Left hindlimb (tissue), 1 donor: ENCODE measurements at places on chromosomes 11 and 22.

DNA sequence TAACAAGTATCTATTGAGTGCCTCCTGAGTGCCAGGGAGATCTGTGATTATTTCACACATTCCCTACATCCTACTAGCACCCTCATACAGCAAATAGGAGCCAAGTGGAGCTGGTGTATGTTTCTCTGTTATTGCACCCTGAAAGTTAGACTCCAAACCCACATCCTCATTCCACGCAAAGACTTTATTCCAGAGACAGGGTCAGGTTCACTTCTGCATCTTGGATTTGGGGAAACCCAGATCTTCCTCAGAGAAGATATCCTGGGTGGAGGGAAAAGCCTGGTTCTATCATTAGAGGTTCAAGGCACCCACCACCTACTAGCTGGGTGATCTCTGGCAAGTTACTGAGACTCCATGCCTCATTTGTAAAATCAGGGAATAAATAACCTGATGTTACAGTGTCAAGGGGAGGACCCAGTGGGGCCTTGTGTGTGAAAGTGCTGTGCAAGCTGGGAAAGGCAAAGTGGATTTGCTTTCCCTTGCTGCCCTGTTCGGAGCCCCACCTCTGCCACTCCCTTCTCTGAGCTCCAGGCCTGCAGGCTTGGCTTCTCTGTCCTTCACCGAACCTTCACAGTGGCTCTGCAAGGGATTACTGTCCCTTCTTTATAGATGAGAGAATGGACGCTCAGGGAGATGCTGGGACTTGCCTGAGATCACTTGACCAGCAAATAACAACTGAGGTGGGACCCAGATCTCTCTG, 991 bp upstream of the SLCO2B1 start:
- DNase-seq, result no peak

GRCh38 chr11:27622541-27623300, 77.5 kb downstream of the BDNF start:
- DNase-seq, result no peak

GRCh38 chr11:102592634-102593581, 32.2 kb downstream of the MMP20 start:
- no peak for DNase-seq

GRCh38 chr11:30254307-30255298, 23.8 kb downstream of the FSHB start:
- no peak for DNase-seq

- no peak for DNase-seq
Measured at GRCh38 chr11:44763121-44763820, 36.5 kb downstream of the TSPAN18 start.

- DNase-seq, result no peak
Measured at GRCh38 chr11:91686700-91687099, 537.9 kb upstream of the FAT3 start.

DNA sequence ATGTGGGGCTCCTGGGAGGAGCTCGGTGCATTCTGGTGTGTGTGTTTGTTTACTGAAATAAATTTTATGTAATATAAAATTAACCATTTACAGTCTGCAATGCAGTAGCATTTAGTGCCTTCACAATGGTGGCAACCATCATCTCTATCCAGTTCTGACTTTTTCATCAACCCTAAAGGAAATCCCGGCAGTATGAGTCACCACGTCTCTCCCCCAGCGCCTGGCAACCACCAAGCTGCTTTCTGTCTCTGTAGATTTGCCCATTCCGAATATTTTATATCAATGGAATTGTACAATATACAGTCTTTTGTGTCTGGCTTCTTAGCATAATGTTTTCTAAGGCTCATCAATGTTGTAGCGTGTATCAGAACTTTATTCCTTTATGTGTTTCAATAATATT, 300.5 kb downstream of the MIAT start:
- no peak for DNase-seq

DNA sequence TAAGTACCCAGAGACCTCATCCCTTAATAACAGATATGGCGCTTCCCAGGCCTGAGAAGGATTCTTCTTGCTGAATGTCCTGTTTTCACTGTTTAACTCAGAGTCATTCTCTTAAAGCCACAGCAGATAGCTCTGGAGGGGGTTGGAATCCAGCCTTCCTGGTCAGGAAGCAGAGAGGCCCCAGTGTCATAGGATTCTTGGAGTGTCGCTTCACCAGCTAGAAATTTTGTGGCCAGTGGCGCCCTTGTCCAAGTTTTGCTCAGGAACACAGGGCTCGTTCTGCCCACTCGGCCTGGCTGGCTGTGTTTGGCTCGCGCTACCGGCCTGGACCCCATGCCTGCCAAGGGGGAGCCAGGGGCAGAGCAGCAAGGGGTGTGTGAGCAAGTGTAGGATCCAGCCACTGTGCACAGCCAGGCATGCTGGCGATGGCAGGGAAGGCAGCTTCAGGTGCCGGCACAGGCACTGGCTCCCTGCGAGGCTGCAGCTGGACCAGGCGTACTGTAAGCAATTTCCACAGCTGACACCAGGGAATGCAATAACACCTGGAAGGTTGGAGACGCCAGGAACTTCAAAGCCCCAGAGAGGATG, 214.8 kb upstream of the SESN3 start:
- no peak for DNase-seq

DNA sequence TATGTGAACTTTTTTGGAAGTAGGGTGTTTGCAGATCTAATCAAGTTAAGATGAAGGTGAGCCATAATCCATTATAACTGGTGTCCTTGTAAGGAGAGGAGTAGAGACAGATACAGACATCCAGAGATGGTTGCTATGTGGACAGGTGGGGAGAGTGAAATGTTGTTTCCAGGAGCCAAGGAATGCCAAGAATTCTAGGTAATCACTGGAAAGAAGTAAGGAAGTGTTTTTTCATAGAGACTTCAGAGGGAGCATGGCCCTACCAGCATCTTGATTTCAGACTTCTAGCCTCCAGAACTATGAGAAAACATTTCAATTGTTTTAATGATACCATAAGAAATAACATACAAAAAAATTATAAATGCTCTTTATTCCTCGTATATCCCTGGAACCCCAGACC, 320.5 kb upstream of the ANO3 start:
- no peak for DNase-seq

GRCh38 chr11:19987331-19987801, 172.9 kb downstream of the DBX1 start:
- no peak for DNase-seq

DNA sequence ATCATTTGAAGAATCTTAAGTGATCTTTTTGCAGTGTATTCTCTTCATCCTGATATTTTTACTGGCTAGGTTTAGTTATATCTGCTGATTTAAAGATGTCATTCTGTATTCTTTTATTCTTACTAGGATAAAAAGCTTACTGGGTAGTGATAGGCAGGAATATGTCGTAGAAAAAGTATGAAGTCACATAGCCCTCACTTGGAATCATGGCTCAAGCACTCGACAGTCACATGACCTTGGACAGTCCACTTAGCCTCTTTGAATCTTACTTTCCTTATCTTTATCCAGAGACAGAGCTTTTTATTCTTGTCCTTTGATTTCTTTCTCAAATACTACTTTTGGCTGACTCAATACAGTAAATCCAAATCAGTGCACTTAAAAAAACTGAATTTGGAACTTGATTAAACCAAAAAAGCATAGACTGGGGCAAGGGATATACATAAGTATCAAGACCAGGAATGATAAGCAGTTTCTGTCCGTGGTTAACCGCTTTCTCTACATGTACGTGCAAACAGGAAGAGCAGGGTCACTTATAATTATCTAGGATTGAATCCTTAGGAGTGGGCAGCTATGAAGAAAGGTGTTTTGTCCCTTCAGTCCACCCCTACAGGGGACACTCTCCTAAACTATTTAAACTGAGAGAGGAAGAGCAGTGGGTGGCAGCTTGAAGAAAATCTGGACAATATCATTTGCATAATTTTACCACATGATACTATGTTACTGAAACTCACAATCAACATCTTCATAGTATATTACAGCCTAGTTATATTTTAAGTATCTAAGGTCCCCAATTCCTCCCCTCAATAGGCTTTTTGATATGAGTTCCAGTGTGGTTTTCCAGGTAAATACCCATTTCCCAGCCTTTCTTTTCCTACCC, 8.0 kb downstream of the MMP7 start:
- no peak for DNase-seq

- DNase-seq, result no peak
Measured at GRCh38 chr22:19761725-19762567, 1.4 kb downstream of the TBX1 start.

- DNase-seq, result no peak
Measured at GRCh38 chr22:36548606-36549005, 19.6 kb upstream of the EIF3D start.

GRCh38 chr11:3894128-3894731, 38.8 kb downstream of the STIM1 start:
- peak; percentile 46 for DNase-seq

DNA sequence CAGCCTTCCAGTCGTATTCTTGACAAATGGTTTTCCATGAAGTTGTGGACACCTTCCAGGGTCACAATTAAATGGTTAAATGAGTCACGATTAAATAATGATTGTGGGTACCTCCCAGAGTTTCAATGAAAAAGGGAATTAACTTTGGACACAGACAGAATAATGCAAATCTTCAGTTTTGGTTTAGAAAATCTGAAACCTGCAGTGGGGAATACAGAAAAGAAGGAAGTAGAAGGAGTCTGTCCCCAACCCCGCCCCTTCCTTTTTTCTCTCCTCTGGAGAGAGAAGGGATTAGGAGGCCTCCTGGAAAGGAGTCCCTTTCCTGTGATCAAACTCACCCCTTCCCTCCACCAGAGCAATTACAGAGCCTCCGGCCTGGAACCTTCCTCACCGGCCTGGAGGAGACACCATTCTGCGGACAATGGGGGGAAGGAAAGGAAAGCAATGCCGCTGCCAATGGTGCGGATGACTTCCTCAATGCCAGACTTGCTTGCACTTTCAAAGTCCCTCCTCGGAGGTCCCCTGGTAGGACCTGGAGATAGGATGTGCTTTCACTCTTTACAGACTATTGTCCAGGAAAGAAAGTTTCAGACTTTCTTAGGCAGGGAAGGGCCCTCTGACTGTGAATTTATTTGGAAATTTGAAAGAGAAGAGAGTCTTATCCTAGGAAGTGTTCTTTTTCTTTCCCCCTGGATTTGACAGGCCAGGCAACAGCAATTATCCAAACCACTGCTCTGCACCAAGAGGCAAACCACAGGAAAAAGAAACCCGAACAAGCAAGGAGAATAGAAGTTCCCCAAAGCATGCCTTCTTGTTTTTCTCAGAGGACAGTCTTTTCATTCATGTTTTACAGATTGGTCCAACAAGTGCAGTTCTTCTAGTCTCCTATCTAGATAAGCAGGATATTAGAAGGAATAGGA, 86.8 kb downstream of the PTPRJ start:
- DNase-seq, result no peak

GRCh38 chr22:29765905-29766631, 739 bp downstream of the ZMAT5 start:
- no peak for DNase-seq

DNA sequence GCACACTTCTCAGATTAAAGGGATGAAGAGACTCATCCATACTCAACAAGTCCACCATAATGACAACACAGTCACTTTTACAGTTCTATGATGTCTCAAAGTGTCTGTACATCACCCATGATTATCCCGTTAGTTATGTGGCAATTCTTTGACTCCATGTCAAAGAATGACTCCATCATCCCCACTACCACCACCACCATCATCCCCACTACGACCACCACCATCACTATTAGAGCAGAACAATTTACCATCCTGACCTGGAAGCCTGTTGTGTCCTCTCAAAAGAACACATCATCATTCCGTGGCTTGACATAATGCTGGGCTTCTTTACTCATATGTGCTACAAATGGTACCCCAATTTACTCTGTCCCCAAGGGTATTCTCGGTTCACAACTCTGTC, 13.7 kb downstream of the PRR5L start:
- DNase-seq, result no peak

DNA sequence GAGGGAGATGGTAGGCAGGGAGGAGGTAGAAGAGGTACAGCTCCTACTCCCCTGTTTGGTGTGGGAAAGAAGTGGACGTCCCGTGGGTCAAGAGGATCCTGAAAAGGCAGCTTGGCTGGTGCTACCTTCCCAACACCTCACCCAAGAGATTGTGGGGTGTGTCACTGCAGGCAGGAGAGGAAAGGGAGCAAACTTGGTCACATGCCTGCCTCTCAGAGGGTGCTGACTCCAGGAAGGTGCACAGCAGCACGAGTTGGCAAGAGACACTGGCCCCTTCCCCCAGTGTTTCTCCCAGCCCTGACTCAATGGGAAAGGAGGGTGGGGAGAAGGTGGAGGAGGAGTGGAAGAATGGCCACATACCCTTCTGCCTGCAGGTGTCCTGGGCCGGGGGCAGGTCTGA, 99.6 kb downstream of the CSNK2A3 start:
- DNase-seq, result no peak

DNA sequence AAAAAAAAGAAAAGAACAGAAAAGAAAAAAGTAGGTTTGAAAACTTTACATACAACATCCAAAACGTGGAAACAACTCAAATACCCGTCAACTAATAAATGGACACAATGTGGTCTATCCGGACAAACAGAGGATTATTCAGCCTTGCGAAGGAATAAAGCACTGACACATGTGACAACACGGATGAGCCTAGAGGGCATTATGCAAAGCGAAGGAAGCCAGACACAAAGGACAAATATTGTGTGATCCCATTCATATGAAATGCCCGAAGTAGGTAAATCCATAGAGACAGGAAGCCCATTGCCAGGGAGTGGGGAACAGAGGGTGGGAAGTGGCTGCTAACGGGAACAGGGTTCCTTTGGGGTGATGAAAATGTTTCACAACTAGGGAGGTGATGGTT, 11.8 kb downstream of the RFPL1 start:
- no peak for DNase-seq

DNA sequence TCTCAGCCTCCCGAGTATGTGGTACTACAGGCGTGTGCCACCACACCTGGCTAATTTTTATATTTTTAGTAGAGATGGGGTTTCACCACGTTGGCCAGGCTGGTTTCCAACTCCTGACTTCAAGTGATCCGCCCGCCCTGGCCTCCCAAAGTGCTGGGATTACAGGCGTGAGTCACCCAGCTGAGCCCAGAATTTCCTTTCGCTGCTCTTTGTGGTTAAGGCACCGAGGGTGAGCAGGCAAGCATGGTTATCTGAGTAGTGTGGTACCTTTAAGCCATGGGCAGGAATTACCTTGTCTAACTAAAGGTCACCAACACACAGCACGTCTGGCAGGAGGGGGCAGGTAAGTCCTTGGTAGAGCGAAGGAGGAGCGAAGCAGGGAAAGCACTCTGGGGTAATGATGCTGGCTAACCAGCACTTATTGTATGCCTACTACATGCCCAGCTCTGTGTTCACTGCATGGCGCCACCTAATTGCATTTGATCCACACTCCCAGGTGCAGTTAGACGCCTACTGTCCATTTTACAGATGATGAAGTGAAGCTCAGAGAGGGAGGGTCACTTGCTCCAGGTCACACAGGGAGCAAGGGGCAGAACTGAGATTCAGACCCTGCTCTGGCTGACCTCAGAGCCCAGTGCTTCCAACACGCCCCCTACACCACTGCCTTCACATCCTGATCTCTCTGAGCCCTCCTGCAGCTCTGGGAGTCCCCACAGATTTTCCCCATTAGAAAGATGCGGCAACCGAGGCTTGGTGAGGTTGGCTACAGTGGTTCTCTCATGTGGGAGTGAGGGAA, 45.7 kb downstream of the TRIOBP start:
- no peak for DNase-seq
